Panc1 (cell line): ENCODE measurements at places on chromosomes 11 and 22.

DNA sequence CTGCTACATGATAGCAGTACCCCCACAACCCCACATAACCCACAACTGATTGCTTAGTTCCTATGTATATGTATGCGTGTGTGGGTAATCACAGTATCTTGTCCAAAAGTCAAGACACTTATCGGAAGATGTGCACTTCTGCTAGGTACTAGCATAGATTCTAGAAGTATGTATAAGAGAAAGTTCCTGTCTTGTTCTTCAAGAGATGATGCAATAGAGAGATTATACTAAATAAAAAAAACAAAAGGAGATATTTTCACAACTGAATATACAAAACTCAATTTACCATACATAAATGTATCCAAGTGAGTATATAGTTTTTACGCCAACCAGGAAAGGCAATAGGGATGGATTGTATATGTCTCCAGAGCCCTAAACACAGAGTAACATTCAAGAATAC lies 112.0 kb downstream of the FCHSD2 start:
- DNase-seq, result no peak

GRCh38 chr22:27046086-27046485 lies 388.7 kb downstream of the MIAT start:
- DNase-seq, result no peak

- DNase-seq, result no peak
Measured at GRCh38 chr11:12662101-12662689, 12.0 kb upstream of the TEAD1 start.

- DNase-seq, result no peak
Measured at GRCh38 chr11:2216400-2217064, 44.9 kb upstream of the TH start.

DNA sequence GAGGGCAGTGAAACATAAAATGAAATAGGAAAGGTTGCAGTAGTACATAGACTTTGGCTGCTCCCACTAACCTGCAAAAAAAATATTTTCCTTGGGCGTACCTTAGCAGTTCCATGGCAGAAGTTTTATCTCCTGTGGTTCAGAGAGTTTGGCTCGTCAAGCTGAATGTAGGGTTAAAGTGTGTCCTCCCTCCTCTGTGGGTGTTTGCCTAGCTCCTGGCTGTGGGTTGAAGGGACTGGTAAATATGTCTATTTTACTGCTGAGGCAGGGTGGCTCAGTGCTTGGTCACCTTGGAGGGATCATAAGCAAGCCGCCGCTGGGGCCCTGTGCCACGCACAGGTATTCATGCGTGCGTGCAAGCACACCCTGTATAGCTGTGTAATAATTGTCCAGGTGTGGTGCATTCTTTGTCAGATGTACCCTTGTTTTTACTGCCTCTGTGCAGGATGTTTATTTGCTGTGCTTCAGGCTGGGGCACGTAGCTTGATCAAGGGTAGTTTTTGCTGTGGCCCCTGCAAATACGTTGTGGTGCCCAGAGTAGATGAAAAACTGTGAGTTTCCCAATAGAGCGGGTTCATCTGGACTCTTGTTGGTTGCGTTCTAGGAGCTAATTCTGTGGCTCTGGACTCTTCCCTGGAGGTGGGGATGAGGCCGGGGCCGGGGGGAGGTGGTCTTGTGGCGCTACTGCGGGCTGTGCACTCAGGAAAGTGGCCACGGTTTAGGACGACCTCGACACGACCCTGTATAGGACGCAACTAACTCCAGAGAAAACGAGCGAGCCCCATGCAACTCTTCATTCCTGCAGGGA lies 732 bp upstream of the SORL1 start:
- DNase-seq, result no peak

GRCh38 chr11:112878033-112878601 lies 83.1 kb upstream of the NCAM1 start:
- DNase-seq, result no peak

DNA sequence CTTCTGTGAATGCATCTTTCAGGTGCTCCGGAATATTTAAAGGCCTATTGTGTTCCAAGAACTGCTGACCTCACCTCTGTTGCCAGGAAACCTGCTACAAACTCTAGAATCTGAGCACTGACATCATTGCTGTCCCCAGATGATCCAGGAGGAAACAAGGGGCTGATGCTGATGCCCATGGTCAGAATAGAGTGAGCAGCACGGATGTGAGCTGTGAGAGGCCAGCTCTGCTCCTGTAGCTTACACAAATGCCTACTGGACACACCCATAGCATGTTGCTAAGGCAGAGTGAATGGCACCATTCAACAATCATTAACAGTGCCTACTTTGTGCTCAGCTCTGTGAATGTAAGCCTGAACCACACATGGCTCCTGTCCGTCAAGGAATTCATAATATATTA lies 276.7 kb upstream of the API5 start:
- DNase-seq, result no peak

DNA sequence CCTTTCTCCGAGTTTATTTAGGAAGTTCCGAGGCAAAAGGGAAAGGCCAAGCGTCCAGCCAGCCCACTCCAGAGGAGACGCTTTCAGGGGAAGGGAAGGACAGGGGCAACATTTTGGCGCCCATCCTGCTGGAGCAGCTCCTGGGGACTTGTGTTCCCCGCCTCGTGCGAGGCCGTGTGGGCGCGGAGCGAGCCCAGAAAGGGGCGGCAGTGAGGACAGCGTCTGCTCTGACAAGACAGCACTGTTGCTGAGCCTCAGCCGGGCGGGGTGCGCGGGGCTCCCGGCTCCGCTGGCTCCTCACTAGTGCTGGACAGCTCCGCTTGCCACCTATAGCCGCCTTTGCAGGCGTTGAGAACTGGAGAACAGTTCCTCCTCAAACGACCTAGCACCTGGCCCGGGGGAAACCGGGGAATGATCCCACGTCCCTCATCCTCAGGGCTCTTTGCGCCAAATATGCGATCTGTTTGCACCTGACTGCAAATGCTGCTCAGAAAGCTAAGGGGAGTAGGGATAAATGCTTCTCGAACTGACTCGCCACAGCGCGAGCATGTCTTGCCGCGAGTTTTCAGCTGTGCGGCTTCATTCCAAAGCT lies 722 bp upstream of the GUCY1A2 start:
- no peak for DNase-seq

GRCh38 chr11:101127699-101128570 lies 1.7 kb downstream of the PGR start:
- DNase-seq, result no peak

GRCh38 chr11:93905384-93905783 lies 55.0 kb upstream of the VSTM5 start:
- no peak for DNase-seq

GRCh38 chr11:14727215-14727614 lies 83.6 kb downstream of the PDE3B start:
- DNase-seq, result no peak

GRCh38 chr11:119652907-119653659 lies 75.9 kb downstream of the NECTIN1 start:
- no peak for DNase-seq

DNA sequence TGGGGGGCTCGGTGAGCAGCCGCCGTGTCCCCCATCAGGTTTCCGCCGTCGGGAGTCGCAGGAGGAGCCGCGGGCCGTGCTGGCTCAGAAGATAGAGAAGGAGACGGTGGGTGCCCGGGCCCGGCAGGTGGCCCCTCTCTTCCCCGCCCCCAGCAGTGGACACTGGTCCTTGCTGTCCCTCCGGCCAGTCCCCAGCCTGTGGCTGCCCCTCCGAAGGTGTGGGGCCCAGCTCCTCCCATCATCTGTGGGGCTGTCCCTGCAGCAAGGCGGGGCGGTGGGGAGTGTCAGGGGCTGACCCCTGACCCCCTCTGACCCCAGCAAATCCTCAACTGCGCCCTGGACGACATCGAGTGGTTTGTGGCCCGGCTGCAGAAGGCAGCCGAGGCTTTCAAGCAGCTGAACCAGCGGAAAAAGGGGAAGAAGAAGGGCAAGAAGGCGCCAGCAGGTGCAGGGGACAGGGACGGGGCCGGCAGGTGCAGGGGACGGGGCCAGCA lies 15.3 kb downstream of the EPS8L2 start:
- no peak for DNase-seq

- DNase-seq, result no peak
Measured at GRCh38 chr11:116240710-116241109, 532.1 kb downstream of the BUD13 start.
